ENCODE measurements at places on chromosomes 12 and 14.
A peak's percentile ranks its signal among the peaks of the same experiment; 100 is the strongest.

DNA sequence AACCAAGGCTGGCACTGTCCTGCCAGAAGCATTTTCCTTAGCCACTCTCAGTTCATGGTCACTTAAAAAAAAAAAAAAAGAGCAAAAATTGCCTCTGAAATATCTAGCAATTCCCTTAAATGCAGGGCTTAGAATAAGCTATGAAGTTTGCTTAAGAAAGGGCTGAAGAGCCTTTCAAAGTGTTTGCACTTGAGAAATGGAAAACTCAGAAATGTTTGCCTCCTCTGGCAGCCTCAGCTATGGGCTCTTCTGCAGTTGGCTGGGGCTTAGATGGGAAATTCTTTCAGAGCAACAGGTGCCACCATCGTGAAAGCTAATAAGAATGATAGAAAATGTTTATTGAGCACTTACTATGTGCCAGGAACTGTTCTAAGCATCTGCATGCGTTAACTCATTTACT lies 48.5 kb upstream of the TSPAN11 start:
- DNase-seq, result no peak

DNA sequence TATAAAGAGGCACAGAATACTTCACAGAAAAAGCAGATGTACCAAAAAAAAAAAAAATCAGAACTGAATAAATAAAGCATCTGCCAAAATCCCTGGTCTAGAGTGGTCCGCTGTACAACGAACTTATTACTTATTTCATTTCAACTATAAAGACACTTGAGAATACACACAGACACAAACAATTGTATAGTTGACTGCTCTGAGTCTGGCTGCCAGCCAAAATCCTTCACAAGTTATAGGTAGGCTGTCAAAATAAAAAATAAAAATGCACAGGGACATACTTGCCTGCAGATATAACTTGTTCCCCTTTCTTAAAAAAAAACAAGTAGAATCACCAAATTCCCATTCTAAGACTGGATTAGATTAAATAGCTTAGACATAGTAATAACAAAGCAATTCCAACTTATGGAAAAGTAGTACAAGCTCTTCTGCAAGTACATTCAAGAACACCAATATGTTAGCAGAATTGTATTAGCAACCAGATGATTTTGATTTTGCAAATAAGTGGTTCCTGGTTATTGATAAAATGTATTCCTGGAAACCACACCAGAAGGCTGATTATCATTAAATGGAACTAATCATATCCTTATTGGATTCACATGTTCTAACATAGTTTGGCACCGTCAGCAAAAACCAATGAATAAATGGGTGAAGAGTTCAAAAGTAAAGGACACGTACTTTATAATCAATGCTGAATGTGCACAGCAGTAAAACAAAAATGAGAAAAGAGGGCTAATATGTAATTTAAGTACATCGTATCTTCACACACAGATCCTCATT lies 248.5 kb downstream of the NELL2 start:
- no peak for DNase-seq

DNA sequence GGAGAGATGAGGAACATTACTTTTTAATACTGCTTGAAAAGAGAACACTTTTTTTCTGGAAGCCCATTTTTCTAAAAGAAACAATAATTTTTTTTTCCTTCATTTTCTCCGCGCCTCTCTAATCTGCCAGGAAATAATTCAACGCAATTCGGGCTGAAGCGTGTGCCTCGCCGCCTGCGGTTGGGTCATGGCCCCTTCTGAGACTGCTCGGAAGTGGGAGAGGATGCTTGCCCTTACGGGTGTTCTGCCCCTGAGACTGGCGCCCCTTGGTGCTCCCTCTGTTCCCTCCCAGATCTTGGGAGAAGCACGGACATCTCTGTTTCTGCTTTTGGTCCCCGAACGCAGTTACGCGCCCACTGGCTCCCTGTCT lies 332 bp upstream of the TBC1D30 start:
- no peak for DNase-seq

DNA sequence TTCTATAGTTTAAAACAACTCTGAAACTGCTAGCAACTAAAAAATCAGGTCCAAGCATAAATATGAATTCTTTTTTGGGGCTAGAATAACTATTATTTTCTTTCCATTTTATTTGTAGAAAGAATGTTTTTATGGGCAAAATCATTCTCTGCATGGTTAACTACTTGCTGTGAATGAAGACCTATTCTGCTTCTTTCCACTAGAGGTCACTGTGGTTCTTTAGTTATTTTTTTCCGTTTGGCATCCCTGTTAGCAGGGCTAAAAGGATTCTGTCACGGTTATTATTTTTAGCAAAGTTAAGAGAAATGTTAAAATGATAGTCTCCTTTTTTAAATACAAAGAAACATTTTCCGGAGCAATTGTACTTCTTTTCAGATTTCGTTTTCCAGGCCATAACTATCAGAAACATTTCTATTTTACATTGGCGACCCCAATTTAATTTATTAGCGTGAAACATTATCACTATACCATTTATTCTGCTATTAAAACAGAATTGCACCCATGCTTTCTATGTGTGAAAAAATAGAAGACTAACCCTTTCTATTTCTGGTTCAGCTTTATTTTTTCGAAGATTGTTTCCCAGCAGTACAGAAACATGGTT lies 404.8 kb downstream of the ATP23 start:
- peak; percentile 61 for DNase-seq

DNA sequence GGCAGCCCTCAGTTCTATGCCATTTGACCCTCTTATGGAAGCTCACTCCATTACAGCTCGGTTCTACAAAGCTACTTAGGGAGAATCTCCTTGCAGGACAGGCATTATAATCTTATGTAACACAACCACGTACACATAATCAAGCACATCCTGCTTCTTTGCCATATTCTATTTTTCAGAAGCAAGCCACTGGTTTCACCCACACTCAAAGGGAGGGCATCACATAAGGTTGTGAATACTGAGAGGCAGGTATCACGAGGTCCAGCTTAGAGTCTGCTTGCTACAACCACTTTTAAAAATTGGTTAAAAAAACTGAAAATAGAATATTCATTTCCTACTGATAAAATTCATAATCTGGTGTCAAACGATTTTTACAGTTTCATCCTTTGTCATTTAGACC lies 589.2 kb downstream of the SLC16A7 start:
- no peak for DNase-seq

- no peak for DNase-seq
These were observed 671.5 kb upstream of the TMEM132C start for GRCh38 chr12:127595506-127595905.

GRCh38 chr12:49019120-49019430 lies 499 bp upstream of the PRKAG1 start:
- DNase-seq, result no peak

DNA sequence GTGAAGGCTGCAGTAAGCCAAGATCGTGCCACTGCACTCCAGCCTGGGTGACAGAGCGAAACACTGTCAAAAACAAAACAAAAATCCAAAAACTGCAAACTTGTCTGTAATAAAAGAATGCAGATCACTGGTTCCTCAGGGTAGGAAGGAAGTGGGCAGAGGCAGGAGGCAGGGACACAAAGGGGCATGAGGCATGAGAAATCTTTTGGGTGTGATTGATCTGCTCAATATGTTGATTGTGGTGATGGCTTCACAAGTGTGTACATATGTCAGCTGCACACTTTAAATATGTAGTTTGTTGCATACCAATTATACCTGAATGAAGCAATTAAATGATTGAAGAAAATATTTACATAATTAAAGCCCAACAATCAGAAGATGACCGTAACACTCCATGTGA lies 117.6 kb downstream of the CMAS start:
- no peak for DNase-seq

GRCh38 chr12:1309613-1310012 lies 284.8 kb downstream of the FBXL14 start:
- no peak for DNase-seq

DNA sequence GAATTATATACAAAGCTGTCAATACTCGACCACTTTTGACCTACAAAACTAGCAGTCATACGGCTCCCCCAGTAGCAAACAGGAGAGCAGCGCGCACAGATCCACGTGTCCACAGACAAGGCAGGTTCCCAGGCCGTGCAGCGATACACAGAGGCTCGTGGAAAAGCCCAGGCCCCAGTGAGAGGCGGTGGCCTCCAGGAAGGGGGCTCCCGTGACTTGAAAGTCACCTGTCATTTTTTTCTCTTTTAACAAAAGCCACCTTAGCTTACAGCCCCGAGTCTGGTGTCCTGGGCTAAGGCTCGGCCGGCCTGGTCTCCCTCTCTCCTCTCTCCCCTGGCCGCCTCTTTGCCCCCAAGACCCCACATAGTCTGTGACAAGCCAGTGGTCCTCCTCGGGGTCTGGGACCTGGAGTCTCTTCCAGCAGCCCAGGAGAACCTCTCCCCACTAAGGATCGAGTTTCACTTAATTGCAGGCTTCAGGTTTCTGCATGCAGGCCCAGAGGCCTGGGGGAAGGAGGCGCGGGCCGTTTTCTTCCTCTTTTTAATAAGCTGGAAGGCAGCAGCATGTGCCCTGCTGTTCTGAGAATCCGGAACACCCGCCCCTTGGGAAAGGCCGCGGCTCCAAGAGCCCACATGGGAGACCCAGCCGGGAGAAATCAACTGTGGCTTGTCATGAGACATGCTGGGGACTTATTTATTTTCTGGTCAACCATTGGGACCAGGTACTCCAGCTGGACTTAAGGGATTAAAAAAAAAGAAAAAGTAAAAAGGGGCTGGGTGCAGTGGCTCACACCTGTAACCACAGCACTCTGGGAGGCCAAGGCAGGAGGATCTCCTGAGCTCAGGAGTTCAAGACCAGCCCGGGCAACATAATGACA lies 15.9 kb downstream of the NCOR2 start:
- no peak for DNase-seq

DNA sequence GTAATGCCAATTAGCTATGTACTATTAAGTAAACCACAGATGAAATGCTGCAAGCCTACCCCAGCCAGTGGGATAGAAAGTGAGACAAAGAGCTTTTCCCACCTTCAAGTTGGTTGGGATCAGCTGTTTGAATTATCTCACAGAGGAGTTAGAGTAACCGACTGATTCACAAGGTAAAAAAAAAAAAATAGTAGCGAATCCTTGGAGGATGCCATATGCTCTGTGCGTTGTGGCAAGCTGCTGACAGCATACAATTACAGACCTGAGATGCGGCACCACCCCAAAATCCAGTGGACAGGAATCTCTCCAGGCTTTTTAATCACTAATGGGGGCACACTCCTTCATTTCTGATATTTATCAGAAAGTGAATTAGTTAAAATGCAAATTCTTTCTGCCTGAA lies 157.0 kb upstream of the RMST start:
- no peak for DNase-seq

DNA sequence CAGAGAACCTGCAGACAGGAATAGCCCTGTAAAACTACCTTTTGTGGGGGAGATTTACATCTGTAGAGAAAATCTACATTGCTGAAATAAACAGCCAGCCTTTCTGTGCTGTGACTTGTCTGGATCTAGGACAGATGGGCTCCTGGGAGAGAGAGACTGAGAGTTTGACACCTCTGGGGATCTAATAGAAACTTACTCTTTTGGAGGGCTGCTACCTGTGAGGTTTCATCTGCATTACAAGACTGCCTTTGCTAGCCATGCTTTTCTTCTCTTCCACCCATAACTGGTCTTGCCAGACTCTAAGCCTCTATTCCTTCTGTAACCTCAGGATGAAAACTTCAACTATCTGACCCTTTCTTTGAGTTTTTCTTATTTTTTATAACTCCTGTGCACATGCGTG lies 452.6 kb downstream of the ZFP36L1 start:
- no peak for DNase-seq

DNA sequence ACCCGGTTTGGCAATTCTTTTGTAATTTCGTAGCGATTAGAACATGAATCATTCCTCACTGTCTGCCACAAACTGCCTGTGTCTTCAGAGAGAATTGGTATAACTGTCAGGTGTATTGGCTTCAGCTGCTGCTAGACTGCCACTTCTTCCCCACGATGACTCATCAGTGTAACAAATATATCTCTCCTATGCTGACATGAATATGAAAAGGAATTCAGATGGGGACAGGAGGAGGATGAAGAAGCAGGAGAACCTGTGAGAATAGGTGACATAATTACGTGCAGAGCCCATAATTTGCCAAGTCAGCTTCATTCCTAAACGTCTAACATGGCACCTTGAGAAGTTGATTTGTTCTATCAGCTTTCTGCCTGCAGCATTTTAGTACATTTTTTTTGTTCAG lies 64.9 kb downstream of the FRMD6 start:
- DNase-seq, result no peak

DNA sequence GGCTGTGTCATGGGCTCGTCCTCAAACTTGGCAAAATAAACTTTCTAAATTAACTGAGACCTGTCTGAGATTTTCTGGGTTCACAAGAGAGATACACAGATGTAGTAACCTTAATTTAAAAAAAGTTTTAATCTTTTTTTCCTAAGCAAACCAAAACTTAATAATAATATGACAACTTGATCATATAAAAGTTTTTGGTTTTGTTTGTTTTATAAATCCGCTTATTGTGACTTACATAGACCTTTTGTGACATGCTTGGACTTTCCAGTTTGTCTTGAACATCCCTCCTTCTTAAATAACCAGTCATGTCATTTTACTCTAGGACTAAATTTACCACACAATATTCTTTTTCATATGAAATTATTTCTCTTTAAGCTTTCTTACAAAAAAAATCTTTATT lies 8.5 kb downstream of the RDH12 start:
- DNase-seq, result no peak

DNA sequence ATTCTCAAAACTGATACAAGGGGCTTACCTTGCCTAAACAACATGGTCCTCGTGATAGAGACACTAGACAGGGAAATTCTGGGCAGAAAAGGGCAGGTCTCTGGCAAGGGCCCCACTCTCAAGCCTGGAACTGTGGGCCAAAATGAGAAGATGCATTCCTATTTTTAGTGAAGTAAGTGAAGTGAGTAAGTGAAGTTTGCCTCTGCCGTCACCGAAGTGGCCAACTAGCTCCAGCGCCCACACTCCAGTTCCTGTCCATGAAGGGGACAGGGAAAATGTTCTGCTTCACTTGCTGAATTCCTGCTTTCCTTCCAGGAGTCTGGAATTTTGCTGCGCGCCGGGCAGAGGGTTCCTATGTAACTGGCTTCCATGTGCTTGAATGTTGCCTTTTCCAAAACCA lies 1035.6 kb upstream of the TMEM132C start:
- DNase-seq, result no peak

GRCh38 chr12:111978545-111978944 lies 34.4 kb downstream of the TMEM116 start:
- no peak for DNase-seq
